H9 (cell line): ENCODE measurements at places on chromosomes 16 and 17. TPM values are rescaled to one million over a fixed set of nuclear protein-coding genes. Genes with fewer than 3 reads are reported as not detected.

- no peaks in the 10 kb centered on the region; the same call in 1 of the 2 replicates for H3K27me3 ChIP-seq
- no peaks in the 10 kb centered on the region for H3K4me1 ChIP-seq
- no peak for DNase-seq
- H3K36me3 ChIP-seq: no peaks in the 10 kb centered on the region
Observed at GRCh38 chr17:72011561-72011960, 109.3 kb upstream of the SOX9 start.

Gene SPATA32
- 0.42 and 0.81 TPM in 2 replicates for total RNA-seq

DNA sequence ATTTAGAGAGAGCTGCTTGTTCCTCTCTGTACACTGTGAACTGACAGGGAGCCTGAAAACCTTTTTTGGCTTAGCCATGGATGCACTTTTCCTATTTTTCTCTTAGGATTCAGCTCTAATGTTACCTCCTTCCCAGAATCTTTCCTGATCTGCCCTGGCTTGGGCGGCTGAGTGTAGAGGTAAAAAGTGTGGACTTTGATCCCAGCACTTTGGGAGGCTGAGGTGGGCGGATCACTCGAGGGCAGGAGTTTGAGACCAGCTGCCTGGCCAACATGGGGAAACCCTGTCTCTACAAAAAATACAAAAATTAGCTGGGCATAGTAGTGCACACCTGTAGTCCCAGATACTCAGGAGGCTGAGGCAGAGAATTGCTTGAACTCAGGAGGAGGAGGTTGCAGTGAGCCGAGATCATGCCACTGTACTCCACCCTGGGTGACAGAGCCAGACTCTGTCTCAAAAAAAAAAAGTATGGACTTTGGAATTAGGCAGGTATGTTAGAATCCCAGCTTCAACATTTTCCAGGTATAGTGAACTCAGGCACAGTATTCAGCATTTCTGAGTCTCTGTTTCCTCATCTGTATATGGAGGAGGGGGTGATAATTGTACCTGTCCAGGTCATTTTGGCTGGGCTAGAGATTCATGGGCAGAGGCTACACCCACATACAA lies 212.5 kb upstream of the EEF2KMT start:
- H3K36me3 ChIP-seq: peaks cover 3% of the 10 kb centered on the region; the same call in 2 of the 3 replicates
- no peak overlapping the region for H3K4me3 ChIP-seq
- no peak for DNase-seq
- no peaks in the 10 kb centered on the region for H3K4me1 ChIP-seq
- no peak overlapping the region for H3K27ac ChIP-seq

Gene HASPIN
- total RNA-seq: 26.6 and 26.7 TPM in 2 replicates

DNA sequence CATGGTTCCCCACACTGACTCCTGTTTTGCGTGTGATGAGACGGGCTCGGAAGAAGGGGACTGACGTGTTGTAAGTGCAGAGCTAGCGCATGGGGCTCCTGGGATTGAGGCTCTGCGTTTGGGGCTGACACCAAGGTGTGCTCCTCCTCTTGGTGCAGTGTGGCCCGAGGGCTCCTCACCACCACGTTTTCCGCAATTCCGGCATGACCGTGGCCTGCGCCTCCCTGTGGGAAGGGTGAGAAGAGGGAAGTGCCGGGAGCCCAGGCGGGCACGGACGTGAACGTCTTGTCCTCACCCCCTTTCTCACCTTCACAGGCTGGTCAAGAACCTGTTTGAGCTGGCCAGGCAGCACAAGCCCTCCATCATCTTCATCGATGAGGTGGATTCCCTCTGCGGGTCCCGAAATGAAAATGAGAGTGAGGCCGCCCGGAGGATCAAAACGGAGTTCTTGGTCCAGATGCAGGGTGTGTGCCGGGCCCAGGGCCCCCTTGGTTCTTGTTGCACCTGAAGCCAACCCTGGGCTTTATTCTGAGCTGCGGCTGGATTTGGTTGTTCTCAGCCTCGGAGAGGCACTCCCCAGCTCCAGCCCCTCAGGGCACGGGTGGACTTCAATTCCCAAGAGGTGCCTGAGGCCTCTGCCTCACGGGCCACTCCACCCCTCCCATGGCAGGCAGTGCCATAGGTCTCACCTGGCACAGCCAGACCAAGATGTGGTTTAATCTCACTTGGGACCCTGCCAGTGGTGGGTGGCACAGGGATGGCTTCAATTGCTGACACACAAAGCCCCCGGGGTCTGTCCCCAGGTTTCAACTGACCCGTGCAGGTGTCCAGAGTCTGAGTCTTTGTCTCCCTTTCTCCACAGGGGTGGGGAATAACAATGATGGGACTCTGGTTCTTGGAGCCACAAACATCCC lies 8.9 kb downstream of the VPS4A start:
- peaks cover 82% of the 10 kb centered on the region for H3K36me3 ChIP-seq
- H3K27ac ChIP-seq: no peak overlapping the region
- DNase-seq: no peak
- H3K27me3 ChIP-seq: no peaks in the 10 kb centered on the region

DNA sequence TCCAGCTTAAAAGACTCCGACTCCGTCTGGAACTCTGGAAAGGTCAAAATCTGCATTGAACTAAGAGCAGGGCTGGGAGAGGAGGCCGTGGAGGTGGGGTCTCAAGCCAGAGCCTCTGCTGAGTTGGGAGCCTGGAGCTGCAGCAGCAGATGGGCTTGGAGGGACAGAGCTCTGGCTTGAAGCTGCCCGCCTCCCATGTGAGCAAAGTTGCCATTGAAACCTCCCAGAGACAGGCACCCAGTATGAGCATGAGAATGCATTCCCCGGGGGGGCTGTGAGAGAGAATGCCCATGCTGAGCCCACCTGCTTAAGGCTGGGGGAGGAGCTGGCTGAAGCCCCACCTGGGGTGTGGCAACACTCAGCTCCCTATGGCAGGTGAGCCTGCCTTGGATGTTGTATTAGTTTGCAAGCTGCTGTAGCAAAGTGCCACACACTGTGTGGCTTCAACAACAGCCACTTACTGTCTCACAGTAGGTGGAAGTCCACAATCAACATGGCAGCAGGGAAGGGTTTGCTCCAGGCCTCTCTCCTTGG lies 9.6 kb downstream of the KIF19 start:
- no peaks in the 10 kb centered on the region for H3K36me3 ChIP-seq
- H3K27ac ChIP-seq: no peak overlapping the region
- no peak overlapping the region for H3K4me3 ChIP-seq

Gene ZNF597
- 3.4 and 3.5 TPM in 2 replicates for total RNA-seq

DNA sequence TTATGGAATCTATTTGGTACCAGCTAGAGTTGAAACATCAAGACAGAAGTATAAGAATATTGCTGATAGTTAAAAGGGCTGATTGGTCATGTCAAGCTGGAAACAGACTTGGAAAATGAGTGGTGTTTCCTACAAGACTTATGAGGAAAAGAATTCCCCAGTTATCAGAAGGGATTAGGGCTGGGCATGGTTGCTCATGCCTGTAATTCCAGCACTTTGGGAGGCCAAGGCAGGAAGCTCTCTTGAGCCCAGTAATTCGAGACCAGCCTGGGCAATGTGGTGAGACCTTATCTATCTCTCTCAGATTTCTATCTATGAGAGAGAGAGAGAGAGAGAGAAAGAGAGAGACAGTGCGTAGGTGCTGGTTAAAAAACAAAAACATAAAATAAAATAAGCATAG lies 139.5 kb upstream of the PMFBP1 start:
- no peak overlapping the region for H3K27ac ChIP-seq
- H3K4me1 ChIP-seq: no peaks in the 10 kb centered on the region
- H3K4me3 ChIP-seq: no peak overlapping the region
- DNase-seq: no peak

Gene CAMKK1
- total RNA-seq: 6.4 and 6.7 TPM in 2 replicates

- H3K36me3 ChIP-seq: no peaks in the 10 kb centered on the region
- no peaks in the 10 kb centered on the region; the same call in 1 of the 2 replicates for H3K4me1 ChIP-seq
- H3K4me3 ChIP-seq: no peak overlapping the region
- DNase-seq: no peak
Observed at GRCh38 chr16:58088091-58088490, 41.1 kb downstream of the CFAP20 start.

Gene CD300E
- total RNA-seq: not detected in 2 replicates

Gene STH
- not detected in 2 replicates for total RNA-seq

DNA sequence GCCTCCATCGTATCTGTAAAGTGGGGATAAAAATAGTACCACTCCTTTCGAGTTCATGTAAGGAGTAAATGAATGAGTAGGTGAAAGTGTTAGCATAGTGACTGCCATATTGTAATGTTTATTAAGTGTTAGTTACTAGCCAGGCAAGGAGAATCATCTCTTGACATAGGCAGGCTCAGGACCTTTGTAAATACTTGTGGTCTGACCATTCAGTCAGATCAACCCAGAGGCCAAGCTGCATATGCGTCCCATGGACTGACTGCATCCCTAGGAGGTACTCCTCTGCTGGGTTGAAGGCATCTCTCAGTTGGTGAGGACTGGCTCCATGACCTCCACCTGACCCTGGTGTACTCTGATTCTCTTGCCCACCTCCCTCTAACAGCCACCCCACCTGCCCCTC lies 40.5 kb upstream of the CDRT4 start:
- no peak overlapping the region for H3K4me3 ChIP-seq
- H3K27ac ChIP-seq: no peak overlapping the region
- H3K4me1 ChIP-seq: no peaks in the 10 kb centered on the region
- no peak for DNase-seq
- peaks cover 29% of the 10 kb centered on the region for H3K36me3 ChIP-seq

GRCh38 chr16:75532142-75532765 lies 3.7 kb downstream of the CHST5 start:
- H3K36me3 ChIP-seq: no peaks in the 10 kb centered on the region
- no peak overlapping the region for H3K4me3 ChIP-seq
- no peak overlapping the region for H3K27ac ChIP-seq
- DNase-seq: no peak

- H3K4me1 ChIP-seq: no peaks in the 10 kb centered on the region
- H3K27me3 ChIP-seq: no peaks in the 10 kb centered on the region
- no peaks in the 10 kb centered on the region for H3K36me3 ChIP-seq
- no peak overlapping the region for H3K4me3 ChIP-seq
- no peak for DNase-seq
Observed at GRCh38 chr17:68570526-68570925, 30.6 kb downstream of the FAM20A start.

Gene KRTAP17-1
- not detected in 2 replicates for total RNA-seq

DNA sequence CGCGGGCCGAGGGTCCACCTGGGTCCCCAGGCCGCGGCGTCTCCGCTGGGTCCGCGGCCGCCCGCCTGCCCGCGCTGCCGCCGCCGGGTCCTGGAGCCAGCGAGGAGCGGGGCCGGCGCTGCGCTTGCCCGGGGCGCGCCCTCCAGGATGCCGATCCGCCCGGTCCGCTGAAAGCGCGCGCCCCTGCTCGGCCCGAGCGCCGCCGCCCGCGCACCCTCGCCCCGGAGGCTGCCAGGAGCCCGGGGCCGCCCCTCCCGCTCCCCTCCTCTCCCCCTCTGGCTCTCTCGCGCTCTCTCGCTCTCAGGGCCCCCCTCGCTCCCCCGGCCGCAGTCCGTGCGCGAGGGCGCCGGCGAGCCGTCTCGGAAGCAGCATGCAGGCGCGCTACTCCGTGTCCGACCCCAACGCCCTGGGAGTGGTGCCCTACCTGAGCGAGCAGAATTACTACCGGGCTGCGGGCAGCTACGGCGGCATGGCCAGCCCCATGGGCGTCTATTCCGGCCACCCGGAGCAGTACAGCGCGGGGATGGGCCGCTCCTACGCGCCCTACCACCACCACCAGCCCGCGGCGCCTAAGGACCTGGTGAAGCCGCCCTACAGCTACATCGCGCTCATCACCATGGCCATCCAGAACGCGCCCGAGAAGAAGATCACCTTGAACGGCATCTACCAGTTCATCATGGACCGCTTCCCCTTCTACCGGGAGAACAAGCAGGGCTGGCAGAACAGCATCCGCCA lies 504 bp downstream of the FOXC2 start:
- H3K27me3 ChIP-seq: peaks cover 69% of the 10 kb centered on the region
- peak overlapping the region; percentile 77 for H3K4me3 ChIP-seq
- peaks cover 8% of the 10 kb centered on the region; the same call in 1 of the 2 replicates for H3K4me1 ChIP-seq
- DNase-seq: peak; percentile 67
- no peaks in the 10 kb centered on the region for H3K36me3 ChIP-seq

- no peaks in the 10 kb centered on the region for H3K36me3 ChIP-seq
- DNase-seq: no peak
- no peak overlapping the region for H3K27ac ChIP-seq
- H3K4me3 ChIP-seq: no peak overlapping the region
Observed at GRCh38 chr16:7976563-7976962, 613.7 kb downstream of the TMEM114 start.

DNA sequence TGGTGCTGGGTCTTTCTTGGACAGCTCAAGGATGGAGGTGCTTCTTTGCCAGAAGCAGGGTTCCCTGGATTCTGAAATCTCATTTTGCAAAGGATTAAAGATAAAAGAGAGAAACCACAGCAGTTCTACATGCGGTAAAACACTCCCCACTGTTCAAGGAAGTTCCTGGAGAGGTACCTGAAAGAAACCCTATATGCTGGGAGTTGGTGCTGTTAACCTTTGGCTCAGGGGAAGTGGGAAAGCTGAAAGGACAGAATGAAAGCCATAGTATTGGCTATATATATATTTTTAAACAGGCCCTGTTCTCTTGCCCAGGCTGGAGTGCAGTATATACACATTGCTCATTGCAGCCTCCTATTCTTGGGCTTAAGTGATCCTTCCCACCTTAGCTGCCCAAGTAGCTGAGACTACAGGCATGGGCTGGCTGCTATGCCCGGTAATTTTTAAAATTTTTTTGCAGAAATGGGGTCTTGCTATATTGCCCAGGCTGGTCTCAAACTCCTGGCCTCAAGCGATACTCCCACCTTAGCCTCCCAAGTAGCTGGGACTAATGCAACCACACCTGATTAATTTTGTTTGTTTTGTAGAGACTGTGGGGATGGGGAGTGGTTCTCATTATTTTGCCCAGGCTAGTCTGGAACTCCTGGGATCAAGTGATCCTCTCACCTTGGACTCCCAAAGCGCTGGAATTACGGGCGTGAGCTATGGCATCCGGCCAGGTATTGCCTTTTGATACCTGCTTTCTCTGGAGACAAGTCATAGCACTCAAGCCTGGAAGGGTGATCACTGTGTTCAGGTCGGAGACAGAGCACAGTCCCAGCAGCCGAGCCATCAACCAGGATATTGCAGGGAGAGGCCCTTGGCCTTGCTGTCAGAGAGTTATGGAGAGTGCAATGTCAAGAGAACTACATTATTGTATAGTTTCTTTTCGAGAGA lies 55.2 kb downstream of the MSI2 start:
- no peaks in the 10 kb centered on the region for H3K27me3 ChIP-seq
- no peak overlapping the region for H3K27ac ChIP-seq
- H3K4me1 ChIP-seq: peaks cover 19% of the 10 kb centered on the region
- no peak for DNase-seq
- peaks cover 9% of the 10 kb centered on the region for H3K36me3 ChIP-seq

DNA sequence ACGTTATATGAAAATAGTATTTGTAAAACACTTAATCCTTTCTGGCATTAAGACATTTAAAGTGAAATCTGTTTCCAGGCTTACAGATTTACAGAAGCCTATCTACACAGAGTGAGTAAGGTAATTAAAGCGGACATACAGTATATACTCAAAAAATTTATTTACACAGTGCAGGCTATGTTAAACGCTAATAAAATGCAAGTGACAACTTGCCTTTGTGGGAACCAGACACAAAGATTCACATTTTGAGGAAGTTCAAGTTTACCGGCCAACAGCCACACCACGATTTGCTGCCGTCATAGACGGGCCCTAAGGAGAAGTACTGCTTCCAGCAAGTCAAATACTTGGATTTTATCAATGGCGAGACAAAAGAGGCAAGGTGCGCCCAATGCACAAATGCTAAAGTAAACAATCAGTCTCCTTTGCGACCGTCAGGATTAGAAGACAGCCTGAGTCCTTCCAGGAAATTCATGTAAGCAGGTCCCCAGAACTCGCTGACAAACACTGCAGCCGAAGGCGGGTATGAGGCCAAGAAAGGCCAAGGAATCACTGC lies 801 bp downstream of the VPS35 start:
- H3K27me3 ChIP-seq: no peaks in the 10 kb centered on the region
- H3K4me3 ChIP-seq: no peak overlapping the region
- H3K36me3 ChIP-seq: peaks cover 25% of the 10 kb centered on the region
- no peak for DNase-seq
- H3K4me1 ChIP-seq: no peaks in the 10 kb centered on the region; the same call in 1 of the 2 replicates
